ENCODE measurements at places on chromosomes 12 and 14. TPM values are rescaled to one million over a fixed set of nuclear protein-coding genes. Genes with fewer than 3 reads are reported as not detected.

DNA sequence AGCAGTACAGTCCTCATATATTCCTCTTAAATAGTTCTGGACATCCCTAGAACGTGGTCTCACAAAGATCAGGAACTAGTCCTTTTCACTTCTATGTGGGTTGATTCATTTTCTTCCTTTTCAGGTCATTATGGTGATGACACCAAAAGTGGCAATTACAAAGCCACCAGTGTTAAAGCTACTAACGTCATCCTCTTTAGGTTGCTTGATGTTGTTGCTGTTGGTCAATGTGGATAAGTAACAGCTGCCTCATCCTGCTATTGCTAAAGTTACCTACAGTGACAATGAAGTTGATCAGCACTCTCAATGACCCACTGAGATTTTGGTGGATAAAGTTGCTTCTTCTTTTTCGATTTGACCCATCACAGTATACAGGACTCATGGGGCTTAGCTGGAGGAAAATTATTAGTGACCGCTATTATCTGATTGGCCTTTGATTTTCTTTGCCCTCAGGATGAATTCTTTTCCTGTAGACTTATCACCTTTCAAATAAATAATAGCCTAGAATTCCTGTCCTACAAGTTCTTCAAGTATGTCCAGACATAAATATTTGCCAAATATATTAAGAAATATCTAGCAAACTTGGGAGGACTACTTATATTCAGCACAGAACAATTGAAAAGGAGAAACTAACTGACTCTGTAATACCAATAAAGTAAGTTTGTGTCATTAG is 54.0 kb upstream of the ATP2B1 start:
- DNase-seq, result no peak

DNA sequence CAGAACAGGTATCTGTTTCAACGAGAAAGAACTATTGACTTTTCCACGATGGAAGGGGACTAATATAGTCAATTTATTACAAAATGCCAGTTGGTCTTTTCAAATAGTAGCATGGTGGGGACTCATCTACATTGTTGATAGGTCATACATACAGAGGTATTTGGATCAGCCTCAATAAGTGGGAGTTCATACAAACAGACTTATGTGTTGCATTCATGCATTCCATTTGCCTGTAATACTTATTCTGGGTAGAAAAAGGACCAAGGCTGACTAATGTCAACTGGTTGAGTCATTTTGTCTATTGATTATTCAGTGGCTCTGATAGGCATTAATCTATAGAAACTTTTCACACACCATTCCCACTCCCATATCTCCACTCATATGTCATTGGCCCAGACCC is 41.5 kb upstream of the GLIPR1 start:
- DNase-seq, result no peak

- no peak for DNase-seq
Measured at GRCh38 chr12:15700595-15700994, 88.6 kb downstream of the EPS8 start.

GRCh38 chr14:51653079-51653774 is 1.5 kb downstream of the FRMD6 start:
- no peak for DNase-seq

DNA sequence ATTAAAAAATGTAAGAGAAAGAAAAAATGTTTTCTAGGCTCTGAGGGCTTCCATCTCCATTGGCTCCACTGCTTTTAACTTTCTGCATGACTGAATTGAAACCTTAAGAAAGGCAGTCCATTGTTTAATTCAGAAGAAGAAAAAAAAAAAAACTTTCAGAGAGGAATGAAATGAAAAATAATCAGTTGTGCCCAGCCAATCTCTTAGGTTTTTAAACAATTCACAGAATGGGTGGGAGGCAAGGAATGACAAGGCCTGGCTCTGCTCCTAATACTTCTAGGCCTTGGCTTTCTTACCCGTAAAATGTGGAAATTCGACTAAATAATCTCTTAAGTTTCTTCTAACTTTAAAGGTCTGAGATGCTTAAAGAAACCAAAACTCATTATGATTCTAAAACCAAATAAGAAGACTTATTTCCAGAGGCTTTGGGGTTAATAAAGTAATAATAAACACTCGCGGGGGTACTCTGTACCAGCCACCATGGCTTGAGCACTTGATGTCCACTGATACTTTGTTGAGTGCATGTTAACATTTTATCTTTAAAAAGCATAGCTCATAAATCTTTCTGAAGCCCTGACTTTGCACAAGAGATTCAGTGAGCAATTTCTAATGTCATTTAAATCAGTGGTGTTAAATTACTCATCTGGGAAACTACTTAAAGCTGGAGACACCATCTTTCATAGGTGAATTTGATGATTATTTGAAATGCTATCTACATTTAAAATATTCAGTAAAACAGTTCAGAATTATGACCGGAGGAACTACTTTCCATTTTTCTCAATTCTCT is 49.6 kb downstream of the STON2 start:
- DNase-seq, result no peak

DNA sequence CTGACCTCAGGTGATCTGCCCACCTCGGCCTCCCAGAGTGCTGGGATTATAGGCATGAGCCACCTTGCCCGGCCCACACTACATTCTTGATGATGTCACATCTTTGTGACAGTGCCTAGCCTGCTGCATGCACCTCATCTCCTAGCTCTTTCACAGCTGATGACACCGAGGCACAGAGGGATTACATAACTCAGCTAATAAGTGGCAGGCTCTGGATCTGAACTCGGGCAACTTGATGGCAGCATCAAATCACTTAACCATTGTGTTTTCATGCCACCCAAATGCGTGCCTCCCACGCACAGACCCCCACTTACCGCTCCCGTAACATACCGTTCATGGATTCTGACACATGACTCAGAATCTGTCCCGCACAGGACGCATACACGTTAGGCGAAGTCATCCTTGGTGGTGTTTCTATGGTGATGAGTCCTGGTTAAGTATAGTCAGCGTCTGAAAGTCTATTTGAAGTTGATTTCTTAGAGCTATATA is 7.4 kb downstream of the TMEM120B start:
- no peak for DNase-seq

DNA sequence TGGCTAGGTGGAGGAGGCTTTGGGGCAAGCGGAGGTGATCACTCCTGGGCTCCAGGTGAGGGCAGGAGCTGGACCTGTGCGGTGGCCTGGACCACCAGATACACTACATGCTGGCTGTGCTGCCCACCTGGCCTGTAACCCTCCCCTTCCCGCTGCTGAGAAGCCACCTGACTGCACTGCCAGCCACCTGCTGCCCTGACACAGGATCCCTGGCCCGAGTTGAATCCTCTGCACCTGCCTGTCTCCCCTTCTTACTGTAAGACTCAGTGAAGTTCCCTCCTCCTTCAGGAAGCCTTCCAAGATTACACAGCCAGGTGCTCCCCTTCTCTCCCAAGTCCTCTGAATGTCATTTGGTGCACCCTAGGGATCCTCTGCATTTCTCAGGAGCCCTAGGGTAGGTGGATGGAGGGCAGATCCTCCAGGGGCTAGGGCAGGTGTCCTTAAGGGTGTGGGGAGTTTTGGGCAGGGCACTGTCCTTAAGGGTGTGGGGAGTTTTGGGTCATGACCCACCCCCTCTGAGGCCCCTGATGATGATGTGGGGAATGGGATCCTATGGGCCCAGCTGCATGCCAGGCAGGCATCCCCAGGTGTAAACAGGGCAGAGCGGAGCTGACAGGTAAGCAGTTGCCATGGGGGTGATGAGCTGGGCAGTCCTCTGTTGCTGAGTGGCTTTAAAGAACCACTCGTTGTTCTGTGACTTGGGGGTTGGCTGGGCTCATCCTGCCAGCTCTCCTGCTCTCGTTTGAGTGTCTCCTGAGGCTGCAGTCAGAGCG is 6.7 kb upstream of the MTA1 start:
- DNase-seq, result no peak

DNAJC22 gene
- not detected for total RNA-seq

CACNA2D4 gene
- 5.9 TPM for total RNA-seq

All from activated CD8-positive, alpha-beta memory T cell treated with anti-CD3 and anti-CD28 coated beads, Interleukin-2, amount 10 ng/mL, durations not matched to agents 7 days and 5 days (primary cell).